Spinal cord (tissue), 10 donors: ENCODE measurements at places on chromosomes 2 and 18. TPM values are rescaled to one million over a fixed set of nuclear protein-coding genes. Genes with fewer than 3 reads are reported as not detected.

The KCNJ3 gene
- 20.8 TPM for total RNA-seq

The UNC50 gene
- 60.7 TPM for total RNA-seq

DNA sequence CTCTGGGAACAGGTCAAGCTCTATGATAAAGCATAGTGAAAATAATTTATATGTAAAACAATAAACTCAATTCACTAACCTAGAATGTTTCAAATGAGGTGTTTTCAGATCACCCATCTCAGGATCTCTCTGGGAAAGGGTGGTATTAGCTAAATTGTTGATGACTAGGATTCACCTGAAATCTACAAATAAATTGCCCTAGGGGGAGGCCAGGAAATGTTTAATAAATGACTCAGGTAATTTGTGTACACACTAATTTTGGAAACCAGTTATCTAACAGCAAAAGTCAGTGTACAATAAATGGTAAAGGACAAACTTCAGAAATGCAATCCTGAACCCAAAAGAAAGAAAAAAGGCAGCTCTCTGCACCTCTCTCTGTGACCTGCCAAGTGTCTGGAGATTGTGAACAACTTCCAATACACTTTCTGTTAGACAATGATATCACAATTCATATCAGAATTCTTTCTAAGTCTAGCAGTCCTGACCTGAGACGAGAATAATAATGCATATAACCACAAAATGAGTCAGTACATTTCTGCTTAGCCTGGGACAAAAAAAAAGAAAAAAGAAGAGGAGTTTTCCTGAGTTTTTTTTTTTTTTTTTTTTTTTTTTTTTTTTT, 760.0 kb downstream of the EPHA4 start:
- no peak for DNase-seq

- DNase-seq, result no peak
Measured at GRCh38 chr2:104919127-104919526, 65.2 kb downstream of the POU3F3 start.

- DNase-seq, result no peak
Measured at GRCh38 chr2:164714471-164714870, 93.2 kb upstream of the GRB14 start.

GRCh38 chr2:240441993-240442411, 6.5 kb downstream of the GPC1 start:
- no peak for DNase-seq
